Effector CD4-positive, alpha-beta T cell (primary cell): ENCODE measurements at places on chromosomes 12 and 14.

GRCh38 chr12:72540811-72541210 is 268.6 kb downstream of the TRHDE start:
- DNase-seq: no peak

DNA sequence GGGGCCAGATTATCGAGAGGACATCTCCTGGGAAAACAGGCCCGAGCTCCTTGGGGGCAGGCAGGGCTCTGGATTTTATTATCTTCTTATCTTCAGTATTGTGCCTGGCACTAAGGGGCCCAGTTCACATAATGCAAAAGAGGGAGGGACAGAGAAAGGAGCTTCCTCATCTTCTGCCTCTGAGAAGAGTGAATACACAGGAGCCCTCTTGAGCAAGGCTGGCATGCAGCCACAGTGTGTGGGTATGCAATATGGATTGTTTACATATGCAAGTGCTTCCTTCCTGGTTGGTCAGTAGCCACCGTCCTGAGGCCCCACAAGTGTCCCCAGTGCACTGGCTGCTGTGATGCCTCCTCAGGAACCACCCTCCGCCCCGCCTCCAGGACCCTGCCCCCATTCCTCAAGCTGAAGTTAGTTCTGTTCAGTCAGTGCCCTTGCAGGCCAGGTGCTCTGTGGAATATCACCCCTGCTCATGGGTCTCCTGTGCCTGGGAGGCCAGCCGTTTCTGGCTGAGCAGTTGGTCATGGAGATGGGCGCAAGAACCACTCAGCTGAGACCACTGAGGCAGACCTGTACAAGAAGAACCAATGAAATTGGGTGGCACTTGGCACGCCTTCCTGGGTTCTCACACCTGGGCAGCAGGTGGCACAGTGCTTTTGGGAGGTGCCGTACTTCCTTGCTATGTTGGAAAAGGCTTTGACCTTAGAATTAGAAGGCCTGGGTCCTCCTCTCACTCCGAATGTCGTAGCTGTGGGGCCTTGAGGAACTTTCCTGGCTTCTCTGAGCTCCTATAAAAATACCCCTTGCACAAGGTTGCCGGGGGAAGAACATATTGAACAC is 35.1 kb upstream of the ACTN1 start:
- DNase-seq: no peak

DNA sequence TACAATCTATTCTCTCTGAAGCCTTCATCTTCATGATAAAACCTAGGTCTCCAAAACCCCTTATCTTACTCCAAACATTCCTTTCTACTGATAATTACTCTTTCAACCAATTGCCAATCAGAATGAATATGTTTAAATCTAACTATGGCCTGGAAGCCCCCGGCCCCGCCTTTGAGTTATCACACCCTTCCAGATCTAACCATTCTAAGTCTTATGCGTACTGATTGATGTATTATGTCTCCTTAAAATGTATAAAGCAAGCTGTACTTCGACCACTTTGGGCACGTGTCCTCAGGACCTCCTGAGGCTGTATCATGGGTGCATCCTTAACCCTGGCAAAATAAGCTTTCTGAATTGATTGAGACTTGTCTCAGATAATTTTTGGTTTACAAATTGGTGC is 14.4 kb downstream of the PABPN1 start:
- no peak for DNase-seq

GRCh38 chr14:36717363-36717762 is 55.7 kb downstream of the PAX9 start:
- no peak for DNase-seq

GRCh38 chr14:101594511-101595148 is 33.3 kb downstream of the DIO3 start:
- no peak for DNase-seq

DNA sequence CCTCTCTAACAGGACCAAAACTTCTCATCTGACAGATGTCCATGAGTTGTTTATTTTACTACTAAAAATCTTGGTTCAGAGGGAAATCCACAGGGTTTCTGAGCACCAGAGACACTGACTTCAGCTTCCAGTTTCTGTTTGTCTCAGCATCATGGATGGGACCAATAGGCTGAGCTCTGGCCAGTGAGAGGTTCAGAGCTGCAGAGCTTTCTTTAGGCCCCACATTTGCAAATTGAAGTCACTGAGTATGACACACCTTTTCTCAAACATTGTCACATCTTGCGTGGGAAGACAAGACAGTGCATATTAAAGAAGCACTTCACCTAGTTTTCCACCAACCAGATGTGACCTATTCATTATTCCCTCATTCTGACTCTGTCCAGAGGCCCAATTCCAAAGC is 45.2 kb downstream of the RDH12 start:
- no peak for DNase-seq

DNA sequence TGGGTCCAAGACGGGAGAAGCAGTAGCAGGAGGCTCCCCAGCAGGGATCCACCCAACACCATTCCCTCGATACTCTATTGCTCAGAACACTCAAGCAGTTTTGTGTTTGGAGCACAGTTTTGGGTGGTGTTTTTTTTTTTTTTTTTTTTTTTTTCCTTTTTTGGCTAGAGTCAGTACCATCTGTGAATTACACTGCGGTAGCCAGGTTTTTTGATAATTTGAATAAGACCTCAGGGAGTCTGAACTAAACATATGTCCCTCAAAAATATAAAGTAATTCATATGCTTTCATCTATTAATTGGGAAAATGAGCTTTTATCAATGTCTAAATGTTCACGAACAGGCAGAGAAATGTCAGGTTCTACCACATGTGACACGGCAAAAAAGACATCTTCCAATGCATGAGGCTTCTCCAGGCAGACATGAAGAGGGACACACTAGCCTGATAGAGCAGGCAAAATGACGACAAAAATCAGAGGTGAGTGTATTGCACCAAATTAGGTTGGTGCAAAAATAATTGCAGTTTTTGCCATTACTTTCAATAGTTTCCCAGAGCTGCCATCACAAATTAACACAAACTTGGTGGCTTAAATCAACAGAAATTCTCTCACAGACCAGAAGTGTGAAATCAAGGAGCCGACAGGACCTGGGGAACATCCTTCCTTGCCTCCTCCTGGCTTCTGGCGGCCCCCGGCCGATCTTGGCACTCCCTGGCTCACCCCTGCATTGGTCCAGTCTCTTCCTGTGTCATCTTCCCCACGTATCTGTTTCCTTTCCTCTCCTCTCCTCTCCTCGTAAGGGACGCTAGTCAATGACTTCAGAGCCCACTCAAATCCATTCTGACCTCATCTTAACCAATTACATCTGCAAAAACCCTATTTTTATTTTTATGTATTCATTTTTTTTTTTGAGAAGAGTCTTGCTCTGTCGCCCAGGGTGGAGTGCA is 33.9 kb downstream of the FOXN3 start:
- DNase-seq: no peak

- no peak for DNase-seq
These were observed 107.0 kb downstream of the PTCSC3 start for GRCh38 chr14:36069535-36069900.

- DNase-seq: no peak
These were observed 361.2 kb downstream of the SLC6A15 start for GRCh38 chr12:84551373-84551772.

DNA sequence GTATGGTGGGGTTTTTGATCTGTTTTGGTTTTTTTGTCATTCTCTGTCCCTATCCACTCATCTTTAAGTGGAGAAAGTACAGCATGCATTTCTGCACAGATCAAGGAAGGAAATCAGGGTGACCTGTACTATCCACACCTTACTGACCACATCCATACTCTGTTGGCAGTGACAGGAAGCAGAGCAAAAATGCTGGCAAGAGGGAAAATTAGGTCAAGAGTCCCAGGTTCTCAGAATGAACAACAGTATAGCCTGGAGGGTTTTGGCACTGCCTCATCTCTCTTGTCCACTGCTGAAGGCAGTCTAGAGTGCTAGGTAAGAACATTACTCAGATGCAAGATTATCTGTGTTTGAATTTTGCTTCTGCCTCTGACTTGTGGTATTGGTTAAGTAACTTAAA is 70.7 kb downstream of the TAOK3 start:
- DNase-seq: no peak

GRCh38 chr12:88805692-88806091 is 225.4 kb upstream of the KITLG start:
- no peak for DNase-seq

- no peak for DNase-seq
These were observed 21.0 kb downstream of the CHST11 start for GRCh38 chr12:104477510-104478390.

GRCh38 chr12:7485095-7485494 is 18.5 kb downstream of the CD163 start:
- DNase-seq: no peak

DNA sequence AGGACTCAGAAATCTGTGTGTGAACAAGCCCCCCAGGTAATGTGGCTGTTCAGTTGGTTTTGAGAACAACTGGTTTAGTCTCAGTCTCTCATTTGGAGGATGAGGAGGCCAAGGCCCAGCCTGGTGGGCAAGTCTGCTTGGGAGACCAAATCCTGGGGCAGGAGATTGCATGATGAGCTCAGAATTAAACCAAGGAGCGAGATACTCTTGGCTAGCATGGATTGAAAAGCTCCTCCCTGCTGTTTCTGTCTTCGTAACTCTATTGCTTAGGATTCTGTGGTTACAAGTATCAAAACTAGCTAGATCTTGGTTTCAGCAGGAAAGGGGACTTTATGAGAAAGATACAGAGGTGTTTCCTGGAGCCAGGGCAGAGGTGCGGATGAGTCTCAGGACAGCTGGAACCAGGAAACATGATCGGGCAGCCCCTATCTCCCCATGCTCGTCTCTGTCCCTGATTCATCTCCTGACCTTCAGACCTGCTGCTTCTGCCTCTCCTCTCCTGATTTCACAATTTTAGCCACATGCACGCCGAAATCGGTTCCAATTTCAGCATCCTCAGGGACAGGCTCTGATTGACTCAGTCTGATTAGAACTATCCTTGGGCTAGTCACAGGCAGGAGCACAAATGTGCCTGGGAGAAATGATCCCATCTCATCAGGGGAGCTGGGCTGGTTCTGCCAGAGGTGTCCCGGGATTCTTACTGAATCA is 40.2 kb upstream of the RIN3 start:
- DNase-seq: no peak

GRCh38 chr12:20210621-20211215 is 157.6 kb upstream of the PDE3A start:
- DNase-seq: no peak

DNA sequence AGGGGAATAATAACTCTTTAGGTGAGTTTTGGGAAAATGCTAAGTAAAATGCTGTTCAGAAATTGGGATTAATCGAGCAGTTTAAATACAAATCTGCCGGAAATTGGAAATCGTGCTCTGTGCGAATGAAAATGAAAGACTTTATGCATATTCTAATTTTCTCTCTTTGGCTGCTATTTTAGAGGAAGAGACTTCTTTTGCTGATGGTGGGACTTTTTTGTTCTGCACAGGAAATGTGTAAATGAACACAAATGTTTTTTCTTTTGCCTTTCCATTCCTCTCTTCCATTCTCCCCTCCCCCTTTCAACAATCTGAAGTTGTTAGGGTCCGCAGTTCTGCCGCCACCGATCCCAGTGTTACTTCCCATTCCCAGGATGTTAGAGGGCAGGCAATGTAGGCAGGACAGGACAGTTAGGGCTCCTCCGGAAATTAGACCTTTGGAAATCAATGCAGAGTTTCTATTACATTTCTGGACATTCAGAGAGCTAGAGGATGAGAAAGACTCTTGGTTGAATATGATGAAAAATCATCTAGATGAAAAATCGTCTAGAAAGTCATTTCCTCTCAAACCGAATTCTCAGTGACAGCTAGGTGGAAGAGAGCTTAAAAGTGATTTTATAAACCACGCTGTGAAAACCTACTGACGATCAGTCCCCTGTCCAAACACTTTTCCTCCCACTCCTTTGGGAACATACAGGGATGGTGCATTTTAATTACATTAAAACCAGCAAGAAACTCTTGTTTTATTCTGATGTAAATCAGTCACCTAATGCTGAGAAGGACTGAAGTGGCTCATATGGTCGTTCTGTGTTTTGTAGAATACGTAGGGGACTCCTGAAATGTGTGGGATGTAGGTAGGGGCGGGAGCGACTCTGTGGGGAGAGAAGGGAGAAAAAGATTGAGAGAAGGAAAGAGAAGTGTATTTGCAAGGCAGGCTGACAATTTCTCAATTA is 17.8 kb downstream of the FOXG1 start:
- no peak for DNase-seq

GRCh38 chr12:75722714-75723200 is 211.3 kb upstream of the KRR1 start:
- DNase-seq: peak; percentile 13
